Stimulated activated CD8-positive, alpha-beta memory T cell treated with anti-CD3 and anti-CD28 coated beads, Interleukin-4, amount 100 ng/mL, for 1 hour (primary cell): ENCODE measurements at places on chromosomes 1 and 21.

GRCh38 chr1:190908246-190908645 is 430.6 kb upstream of the BRINP3 start:
- DNase-seq, result no peak

DNA sequence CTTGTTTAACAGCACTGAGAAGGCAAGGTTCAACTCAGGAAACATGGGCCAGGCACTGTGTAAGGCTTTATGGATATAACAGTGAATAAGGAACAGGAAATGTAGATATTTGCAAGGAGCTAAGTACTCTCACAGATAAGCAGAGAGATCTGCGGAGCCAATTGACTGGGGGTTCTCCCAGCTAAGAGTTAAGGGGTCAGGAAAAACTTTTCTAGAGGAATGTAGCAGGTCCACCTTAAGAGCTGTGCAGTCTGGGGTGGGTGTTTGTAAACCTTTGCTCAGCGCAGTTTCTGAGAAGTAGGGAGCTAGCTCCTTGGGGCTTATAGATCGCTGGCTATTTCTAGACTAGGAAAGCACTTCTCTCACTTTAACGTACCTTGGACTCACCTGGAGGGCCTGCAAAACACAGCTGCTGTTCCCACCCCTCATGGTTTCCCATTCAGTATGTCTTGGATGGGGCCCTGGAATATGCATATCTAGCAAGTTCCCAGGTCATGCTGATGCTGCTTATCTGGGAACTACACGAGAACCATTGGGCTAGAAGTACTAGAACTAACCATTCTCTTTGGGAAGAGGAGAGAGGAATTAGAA is 51.7 kb downstream of the TLCD4 start:
- no peak for DNase-seq

DNA sequence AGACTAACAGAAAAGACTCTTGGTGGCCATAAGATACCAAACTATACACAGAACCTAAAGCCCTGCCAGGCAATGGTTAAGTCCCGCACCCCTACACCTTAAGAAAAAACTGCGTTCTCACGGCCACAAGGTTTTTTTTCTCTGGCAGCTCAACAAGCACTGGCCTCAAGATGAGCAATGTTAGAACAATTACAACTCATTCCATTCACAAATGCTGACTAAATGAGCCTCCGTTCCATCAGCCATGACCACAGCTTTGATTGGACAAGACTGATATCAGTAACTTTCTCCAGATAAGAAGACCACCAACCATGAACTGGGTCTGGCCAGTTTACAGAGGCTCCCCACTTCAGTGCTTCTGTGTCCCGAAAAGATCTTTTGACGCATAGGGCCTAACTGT is 31.9 kb downstream of the SEC16B start:
- no peak for DNase-seq

- no peak for DNase-seq
These were observed 181.1 kb downstream of the DYRK1A start for GRCh38 chr21:37547615-37548200.

DNA sequence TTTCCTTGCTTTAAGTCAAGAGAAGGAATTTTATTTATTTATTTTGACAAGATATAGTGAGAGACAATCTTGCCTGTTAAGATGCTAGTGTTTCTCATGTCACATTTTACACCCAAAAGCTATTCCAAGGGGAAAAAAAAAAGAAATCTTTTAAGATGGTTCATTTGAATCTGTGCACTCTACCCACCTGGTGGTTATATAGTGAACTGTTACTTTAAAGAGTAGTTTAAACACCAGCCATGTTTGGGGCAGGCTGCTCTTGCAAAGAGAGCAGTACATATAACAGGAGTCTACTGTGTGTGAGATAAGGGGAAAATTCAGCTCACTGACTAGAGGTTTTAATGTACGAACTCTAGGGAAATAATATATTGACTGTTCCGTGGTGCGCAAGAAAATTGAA is 3.3 kb upstream of the ELAVL4 start:
- DNase-seq, result no peak

- no peak for DNase-seq
These were observed at the start of gene FOXE3 for GRCh38 chr1:47415728-47416318. TSS of gene FOXE3 (plus strand) at chr1:47416285. CDS start at chr1:47416316, 31 bp downstream.

GRCh38 chr1:72122099-72122880 is 160.0 kb downstream of the NEGR1 start:
- DNase-seq, result no peak

DNA sequence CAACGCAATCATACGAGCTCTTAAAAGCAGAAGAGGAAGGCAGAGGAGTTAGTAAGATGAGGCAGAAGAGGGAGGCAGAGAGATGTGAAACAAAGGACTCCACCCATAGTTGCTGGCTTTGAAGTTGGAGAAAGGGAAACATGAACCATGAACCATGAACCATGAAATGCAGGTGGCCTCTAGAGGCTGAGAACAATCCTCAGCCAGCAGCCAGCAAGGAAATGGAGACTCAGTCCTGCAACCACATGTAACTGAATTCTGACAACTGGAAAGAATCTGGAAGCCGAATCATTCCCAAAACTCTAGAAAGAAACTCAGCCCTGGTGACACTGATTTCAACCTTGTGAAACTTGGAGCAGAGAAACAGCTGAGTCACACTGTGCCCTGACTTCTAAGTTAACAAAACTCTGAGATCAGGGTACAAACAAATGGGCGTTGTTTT is 10.1 kb downstream of the DIPK1A start:
- no peak for DNase-seq

DNA sequence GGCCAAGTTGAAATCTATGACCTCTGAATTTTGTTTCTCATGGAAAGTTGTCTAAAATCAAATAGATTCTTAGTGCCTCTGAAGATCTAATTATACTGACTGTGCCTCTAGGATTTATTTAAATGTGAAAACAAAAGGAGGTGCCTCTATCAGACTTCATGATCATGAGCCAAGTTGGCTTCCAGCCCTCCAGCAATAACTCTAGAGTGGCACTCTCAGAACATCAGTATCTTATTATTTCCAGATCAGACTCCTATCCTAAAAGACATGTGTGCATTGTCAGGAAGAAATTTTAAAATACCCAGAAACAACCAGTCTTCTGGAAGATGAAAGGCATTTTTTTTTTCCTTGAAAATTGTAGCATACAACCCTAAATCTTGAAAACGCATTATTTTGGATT is 368.0 kb downstream of the PDE4B start:
- DNase-seq, result no peak

- DNase-seq, result no peak
These were observed 137.3 kb upstream of the SPAG17 start for GRCh38 chr1:118322331-118322730.

DNA sequence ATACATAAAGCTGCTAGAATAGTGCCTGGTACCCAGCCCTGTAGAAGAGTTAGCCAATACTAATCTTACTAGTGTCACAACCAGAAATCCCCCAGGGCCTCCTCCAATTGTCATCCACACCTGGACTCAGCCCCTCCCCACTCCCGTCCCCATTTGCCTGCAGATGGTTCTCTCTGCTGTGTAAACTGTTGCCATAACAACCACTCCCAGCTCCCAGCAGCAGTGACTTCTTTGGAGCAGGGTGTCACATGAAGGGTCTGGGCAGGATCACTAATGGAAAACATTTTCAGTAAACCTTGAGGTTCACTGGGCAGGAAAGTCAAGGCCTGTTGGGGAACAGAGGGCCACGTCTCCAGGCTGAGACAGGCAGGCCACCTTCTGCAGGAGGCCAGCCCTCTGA is 126.0 kb upstream of the IPO9 start:
- DNase-seq, result no peak

- no peak for DNase-seq
These were observed 38.1 kb downstream of the GNPAT start for GRCh38 chr1:231279081-231279480.

- DNase-seq, result no peak
These were observed 7.4 kb downstream of the SLC26A9 start for GRCh38 chr1:205935869-205936268.

DNA sequence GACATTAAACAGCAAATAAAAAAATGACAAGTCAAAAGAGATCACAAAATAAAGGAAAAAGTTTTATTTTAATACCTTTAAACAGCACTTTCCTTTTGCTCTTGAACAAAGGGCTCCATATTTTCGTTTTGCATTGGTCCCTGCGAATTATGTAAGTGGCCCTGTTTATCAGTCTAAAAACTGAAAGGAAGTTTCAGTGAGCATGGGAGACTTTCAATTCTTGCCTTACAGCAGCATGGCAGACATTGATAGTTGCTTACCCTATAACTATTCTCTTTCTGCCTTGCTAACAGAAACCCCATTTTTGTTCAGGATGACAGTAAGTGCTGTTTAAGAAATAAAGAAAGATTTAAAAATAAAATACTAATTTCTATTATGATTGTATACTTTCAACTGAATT is 5.2 kb upstream of the SH3GLB1 start:
- DNase-seq, result no peak

DNA sequence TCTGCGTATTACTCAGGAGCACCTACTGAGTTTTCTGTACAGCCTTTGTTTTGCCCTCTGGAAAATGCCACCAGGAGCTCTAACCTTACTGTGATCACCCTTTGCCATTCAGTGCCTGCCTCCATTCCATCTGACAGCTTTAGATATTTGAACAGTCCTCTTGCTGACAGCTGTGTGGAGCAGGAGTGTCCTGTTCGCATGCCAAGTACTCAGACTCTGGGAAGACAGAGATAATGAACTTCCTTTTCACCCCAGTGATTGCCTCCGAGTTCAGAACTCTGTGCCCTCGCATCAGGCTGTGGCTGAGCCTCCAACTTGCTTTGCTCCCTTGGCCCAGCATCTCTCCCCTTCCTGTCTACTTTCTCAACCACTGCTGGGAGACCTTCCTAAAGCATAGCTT is 74.0 kb downstream of the CACNA1E start:
- no peak for DNase-seq

DNA sequence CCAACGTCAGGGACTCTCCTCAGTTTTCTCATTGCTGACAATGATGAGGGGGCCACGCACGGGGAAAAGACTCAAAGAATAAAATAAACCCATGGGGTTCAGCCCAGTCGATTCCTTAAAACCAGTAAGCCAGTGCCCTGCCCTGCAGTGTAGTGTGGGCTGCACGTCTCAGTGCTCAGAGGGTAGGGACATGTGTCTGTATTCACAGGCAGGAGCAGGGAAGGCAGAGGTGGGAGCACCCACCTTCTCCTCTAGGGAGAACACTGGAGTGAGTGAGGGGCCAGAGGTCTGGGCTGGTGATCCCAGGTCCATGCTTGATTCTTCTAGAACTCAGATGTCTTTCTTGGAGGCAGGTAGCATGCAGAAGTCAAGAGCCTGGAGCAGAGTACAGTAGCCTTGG is 303.6 kb downstream of the MATN1 start:
- DNase-seq, result no peak

GRCh38 chr1:39754026-39754570 is 15.4 kb downstream of the PPIE start:
- no peak for DNase-seq

DNA sequence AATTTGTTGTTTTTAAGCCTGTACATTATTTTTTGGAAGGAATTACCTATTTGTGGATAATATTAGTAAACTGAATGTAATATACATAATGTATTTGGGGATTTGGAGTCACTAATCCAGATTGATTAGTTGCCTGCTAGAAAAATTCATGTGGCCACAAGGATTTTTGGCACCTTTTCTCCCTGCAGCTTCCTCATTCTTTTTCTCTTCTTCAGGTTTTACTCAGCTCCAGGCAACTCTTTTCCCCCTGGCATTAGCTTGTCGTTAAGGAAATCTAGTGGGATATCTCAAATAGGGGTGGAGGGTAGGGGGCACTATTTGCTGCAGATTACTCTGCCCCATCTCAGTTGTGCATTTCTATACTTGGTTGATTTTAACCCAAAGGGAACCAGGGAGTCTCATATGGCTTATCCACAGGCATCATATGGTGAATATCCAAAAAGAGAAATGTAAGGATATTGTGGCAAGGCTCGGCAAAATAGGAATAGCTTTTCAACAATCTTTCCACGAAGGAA is 203.1 kb downstream of the NFIA start:
- no peak for DNase-seq

DNA sequence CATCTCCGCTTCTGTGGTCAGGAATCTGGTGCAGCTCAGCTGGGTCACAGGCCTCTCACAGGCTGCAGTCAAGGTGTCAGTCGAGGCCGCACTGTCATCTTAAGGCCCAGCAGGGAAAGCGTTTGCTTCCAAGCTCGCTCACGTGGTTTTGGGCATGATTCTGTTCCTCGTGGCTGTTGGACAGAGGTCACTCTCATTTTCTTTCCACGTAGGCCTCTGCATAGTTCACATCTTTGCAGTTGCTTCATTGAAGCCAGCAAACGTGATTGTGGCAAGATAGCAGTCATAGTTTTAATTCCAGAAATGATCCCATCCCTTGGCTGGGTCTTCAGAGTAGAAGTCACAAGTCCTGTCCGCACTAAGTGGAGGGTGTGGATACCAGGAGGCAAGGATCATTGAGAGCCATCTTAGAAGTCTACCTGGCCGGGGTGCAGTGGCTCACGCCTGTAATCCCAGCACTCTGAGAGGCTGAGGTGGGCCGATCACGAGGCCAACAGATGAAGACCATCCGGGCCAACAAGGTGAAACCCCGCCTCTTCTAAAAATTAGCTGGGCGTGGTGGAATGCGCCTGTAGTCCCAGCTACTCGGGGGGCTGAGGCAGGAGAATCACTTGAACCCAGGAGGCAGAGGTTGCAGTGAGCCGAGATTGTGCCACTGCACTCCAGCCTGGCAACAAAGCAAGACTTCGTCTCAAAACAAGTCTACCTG is 24.5 kb downstream of the NECAP2 start:
- no peak for DNase-seq

DNA sequence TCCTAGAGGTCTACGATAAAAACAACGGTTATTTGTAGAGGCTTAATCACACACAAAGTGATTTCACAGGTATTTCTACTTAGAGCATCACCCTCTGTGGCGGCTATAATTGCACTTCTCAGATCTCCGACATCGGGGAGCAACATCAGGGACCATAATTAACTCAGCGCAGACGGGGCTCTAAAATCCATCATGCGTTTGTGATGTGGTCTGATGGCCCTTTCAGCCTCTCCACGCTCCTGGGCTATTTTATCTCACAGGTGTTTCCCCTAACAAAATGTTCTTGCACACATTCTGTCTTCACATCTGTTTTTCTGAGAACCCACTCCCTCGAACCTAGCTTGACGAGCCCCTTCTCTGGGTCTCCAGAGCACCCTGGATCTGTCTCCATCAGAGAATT is 146.3 kb upstream of the DUSP10 start:
- DNase-seq, result no peak

GRCh38 chr1:63916485-63917360 is 142.9 kb downstream of the ROR1 start:
- no peak for DNase-seq

- DNase-seq, result no peak
These were observed 885.7 kb downstream of the PLA2G4A start for GRCh38 chr1:187714470-187714869.

GRCh38 chr1:244088161-244088560 is 37.1 kb downstream of the ZBTB18 start:
- DNase-seq, result no peak

DNA sequence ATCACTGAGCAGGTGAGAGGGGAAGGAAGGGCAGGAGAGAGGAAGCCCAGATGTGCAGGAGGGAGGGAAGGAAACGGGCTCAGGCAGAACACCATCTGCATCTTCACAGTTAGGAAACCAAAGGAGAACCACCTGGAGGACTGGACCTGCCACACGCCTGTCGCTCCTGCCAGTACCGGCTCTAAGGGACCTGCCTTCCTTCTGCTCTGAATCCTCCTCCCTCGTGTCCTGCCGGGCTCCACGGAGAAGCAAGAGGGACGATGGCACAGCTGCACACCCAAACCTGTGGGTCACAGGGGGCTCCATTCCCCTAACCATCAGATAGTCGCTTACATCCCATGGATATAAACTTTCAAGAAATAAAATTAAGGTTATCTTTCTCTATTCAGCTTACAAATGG is 56.1 kb downstream of the TOR1AIP2 start:
- no peak for DNase-seq

- DNase-seq, result no peak
These were observed 38.0 kb downstream of the SAMD13 start for GRCh38 chr1:84339503-84339902.
